ENCODE measurements at places on chromosomes 12 and 14.

DNA sequence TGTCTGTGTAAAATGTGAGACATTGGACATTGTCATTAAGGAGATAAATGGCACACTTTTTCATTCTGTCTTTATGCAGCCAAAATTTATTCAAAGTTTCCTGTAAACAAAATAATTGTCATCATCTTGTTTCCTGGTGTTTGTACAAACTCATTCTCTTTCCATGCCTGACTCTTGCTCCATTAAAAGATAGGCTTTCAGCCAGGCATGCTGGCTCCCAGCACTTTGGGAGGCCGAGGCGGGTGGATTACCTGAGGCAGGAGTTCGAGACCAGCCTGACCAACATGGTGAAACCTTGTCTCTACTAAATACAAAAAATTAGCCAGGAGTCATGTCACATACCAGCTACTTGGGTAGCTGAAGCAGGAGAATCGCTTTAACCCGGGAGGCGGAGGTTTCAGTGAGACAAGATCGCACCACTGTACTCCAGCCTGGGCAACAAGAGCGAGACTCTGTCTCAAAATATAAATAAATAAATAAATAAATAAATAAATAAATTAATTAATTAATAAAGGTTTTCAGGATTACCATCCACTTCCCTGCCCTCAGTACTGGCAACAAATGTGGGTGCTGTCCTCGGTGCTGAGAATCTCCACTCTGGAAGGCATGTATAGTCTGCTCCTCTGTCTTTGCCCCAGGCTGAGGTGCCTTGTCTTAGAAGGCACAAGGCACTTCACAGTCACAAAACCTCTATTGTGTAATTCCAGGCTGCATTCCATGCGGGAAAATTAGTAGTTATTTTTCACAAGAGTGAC, 83.2 kb downstream of the PAH start:
- no peak for DNase-seq

- no peak for DNase-seq
Observed at GRCh38 chr12:48973531-48973930, 2.0 kb upstream of the WNT10B start.

DNA sequence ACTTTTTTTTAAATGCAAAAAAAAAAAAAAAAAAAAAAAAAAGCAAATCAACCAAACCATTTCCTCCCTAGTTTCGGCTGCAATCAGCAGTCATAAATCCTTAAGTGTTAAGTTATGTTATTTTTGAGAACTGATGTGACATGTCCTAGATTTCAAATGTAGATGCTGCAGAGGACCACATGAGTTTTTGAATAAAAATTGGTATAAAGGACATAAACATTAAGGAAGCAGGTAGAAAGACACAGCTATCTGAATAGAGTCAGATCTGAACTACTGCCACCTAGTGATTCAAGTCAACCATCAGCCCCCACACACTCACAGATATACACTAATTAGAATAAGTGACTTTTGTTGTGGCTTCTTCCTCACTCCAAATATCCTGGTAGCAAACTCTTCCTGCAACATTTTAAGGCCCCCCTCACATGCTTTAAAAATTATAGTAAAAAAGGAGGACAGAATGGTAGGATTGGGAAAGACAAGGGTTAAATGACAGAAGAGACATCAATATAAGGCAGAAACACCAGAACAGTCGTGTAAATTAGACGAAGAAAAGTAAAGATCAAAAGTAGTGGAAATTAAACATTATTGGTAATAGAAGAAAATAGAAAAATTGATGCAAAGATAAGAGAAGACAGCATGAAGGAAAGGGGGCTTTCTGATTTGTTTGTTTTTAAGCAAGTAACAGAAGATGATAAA, 394.5 kb upstream of the ATP2B1 start:
- DNase-seq, result peak; percentile 17

- DNase-seq, result no peak
Observed at GRCh38 chr12:24921251-24922038, 27.5 kb downstream of the BCAT1 start.

GRCh38 chr12:48993787-48994186, 5.4 kb downstream of the DDN start:
- no peak for DNase-seq

DNA sequence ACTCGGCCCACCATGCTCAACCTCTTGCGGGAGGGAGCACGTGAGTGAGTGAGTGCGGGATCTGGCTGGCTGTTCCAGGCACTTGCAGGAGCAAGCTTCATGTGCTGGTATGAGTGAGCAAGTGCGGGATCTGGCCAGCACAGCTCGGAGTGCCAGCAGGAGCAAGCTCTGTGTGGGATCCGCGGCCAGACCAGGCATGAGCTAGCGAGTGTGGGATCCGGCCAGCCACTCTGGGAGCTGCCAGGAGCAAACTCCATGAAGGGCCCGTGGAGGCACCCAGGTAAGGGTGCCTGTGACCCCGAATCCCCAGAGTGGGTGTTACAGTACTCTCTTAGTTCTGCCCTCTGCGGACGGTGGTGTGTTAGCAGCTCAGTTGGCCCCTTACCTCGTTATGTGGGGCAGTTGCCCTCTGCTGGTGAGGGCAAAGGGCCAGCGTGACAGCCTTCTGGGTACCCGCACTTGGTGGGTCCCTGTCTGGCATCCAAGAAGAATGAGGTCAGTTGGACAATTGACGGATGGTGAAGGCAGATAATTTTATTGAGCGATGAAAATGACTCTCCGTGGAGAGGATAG, 38.3 kb downstream of the RAD51B start:
- no peak for DNase-seq

DNA sequence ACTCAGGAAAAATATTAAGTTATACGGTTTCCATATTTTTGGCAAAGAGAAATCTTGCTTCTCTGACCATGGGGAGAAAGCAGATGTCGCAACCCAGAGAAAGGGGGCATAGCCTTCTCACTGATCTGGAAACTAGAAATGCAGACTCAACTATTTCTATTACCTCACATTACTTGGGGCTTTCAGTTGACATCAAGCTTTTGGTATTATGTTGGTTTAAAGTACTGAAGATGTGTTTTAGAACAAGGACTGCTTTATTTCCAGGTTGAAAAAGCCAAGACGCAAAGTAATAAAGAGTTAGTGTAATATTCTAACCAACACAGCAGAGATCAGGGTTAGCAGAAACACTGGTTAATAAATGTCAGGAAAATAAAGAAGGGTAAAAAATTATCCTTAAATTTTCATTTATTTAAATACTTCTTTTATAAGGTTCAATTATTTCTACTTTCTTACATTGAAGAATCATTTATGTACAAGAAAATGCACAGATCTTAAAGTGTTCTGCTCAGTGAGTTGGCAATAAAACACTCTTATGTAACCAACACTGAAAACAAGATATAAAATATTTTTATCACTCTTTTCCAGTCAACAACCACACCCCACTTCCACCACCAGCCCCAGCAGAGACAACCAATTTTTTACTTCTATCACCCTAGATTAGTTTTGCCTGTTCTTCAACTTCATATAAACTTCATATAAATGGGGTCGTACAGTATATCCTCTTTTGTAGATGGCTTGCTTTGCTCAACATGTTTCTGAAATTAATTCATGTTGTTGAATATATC, 26.0 kb downstream of the DCP1B start:
- DNase-seq, result no peak

- no peak for DNase-seq
Observed at GRCh38 chr12:24232531-24232930, 283.1 kb upstream of the SOX5 start.

- DNase-seq, result peak; percentile 23
Observed at GRCh38 chr14:101176535-101177205, 273.1 kb upstream of the RTL1 start.

GRCh38 chr14:55502746-55503284, 62.4 kb upstream of the TBPL2 start:
- DNase-seq, result no peak

- no peak for DNase-seq
Observed at GRCh38 chr12:45017916-45018315, 33.0 kb downstream of the DBX2 start.

DNA sequence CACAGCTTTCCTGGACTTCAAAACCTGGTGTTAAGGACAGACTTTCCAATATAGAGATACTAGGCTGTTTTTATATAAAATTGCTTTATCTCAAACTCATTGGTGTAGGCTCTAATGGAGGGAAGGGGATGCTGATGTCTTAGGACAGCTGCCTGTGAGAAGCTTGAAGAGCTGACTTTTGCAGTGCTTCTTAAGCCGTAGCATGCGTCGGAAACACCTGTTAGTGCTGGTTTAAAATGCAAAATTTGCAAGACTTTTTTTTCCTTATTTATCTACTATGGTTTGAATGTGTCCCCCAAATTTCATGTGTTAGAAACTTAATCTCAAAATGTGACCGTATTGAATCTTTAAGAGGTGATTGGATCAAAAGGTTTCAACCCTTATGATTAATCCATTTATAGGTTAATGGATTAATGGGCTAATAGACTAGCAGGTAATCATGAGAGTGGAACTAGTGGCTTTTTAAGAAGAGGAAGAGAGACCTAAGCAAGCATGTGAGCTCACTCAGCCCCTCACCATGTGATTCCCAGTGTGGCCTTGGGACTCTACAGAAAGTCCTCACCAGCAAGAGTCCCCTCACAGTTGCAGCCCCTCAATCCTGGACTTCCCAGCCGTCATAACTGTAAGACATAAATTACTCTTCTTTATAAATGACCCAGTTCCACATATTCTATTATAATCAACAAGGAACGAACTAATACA, 60.9 kb upstream of the FUT8 start:
- DNase-seq, result no peak

DNA sequence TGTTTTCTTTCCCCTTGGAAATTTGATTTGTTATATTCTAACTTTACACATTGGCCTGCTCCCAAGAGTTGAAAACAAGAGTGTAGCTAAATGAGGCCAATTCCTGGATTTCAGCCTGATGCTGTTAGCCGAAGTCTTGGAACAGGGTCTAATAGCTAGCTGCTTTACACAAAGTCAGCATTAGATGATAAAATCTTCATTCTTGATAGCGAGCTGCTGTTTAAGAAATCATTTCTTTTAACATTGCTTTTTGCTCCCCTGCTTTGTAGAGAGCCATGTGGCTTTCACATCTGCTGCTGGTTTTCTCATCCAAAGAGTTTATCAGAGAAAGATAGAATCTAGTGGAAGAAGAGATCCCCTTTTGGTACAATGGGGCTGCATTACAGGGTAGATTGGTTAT, 22.3 kb downstream of the FBXW8 start:
- DNase-seq, result peak; percentile 76

- DNase-seq, result no peak
Observed at GRCh38 chr14:67170660-67171059, 18.6 kb upstream of the GARIN2 start.

DNA sequence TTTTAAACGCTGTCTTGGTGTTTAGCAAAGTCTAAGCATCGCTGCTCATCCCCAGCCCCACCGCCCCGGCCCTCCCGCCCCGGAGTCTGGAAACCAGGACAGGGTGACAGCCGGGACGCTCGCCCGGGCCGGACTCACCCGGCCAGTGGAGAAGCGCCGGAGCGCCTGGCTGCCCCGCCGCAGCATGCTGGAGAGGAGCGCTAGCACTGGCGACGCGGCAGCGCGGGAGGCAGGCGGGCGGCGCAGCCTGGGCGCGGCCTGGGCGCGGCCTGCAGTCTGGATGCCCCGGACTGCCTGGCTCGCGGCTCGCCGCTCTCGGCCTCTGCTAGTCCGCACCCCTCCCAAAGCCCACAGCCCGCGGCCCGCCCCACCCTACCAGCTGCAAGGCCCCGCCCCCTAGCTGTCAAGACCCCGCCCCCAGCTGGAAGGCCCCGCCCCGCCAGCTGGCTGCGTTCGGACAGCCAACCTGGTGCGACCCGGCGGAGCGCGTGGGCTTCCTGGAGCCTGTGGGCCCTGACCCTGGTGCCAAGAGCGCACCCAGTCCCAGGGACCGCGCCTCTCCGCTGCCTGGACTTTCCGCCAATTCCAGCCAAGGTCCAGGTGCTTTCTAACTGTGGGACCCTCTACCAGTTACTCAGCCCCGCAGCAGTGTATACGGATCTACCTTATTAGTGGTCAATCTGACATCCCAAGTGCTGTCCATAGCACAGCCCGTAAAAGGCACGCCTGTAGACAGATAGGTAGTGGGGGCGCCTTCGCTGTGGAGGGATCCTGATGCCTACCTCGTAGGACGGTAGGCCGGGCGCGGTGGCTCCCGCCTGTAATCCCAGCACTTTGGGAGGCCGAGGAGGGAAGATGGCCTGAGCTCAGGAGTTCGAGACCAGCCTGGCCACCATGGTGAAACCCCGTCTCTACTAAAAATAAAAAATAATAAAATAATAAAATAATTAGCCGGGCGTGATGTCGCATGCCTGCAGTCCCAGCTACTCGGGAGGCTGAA, at the start of gene ALDH1L2:
Gene ALDH1L2, minus strand, starts transcription at position 208 of the 1,000 bp plus-strand sequence. Its CDS starts 22 bp downstream, at position 186.
- DNase-seq, result peak; percentile 3

DNA sequence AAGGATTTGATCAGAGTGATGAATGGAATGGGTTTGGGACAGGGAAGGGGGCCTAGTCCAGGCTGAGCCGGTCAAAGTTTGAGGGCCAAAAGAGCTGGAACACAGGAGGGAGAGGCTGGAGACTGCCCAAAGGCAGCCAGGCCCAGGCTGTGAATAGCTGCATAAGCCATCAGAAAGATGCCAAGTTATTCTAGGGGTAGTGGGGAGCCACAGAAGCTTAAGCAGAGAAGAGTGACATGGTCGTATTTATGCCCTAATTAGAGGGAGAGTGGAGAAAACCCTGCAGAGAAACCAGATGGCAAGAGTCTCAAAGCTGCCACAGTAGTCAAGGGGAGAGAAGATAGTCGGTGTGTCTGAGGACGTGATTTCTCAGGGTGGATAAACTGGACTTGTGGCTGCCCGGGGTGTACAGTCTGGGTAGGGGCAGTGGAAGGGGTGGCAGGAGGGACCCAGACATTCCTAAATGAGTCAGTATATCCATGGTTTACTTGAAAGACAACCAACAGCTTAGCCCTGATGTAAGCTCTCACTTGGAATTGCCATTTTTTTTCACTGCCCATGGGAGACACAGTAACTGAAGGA, 99.2 kb downstream of the PRICKLE1 start:
- DNase-seq, result no peak

DNA sequence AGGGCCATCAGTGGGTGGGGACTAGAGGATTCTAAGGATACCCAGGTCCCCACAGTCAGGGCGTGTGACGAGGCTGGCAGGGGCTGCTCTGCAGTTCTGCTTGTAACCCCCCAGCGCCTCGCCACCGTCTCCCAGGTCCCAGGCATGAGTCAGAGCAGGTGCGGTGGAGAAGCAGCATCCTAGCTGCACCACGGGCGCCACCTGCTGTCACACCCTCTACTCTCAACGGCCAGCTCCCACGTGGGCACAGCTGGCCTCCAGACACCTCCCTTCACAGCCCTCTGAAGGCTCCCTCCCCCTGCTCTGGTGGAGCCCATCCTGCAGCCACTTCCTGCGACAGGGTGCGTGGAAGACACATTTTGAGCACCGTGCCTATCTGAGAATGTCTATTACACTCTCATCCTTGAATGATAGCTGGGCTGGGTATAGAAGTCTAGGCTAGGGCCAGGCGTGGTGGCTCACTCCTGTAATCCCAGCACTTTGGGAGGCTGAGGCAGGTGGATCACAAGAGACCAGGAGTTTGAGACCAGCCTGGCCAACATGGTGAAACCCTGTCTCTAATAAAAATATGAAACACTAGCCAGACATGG, 6.9 kb upstream of the NUDT14 start:
- no peak for DNase-seq

GRCh38 chr14:67056684-67057083, 132.6 kb upstream of the GARIN2 start:
- DNase-seq, result no peak

- DNase-seq, result peak; percentile 51
Observed at GRCh38 chr12:107929436-107929835, 154.9 kb downstream of the ASCL4 start.

Measured in NCI-H1092 treated with DMSO at 0.1 percent for 48 hours (cell line).